ENCODE measurements at places on chromosomes 12 and 14. TPM values are rescaled to one million over a fixed set of nuclear protein-coding genes. Genes with fewer than 3 reads are reported as not detected.

Gene MFAP5
- not detected for total RNA-seq

Gene ACSM4
- not detected for total RNA-seq

Gene P2RX7
- 21.4 TPM for total RNA-seq

Gene MYF5
- total RNA-seq, result not detected

Gene GPX2
- not detected for total RNA-seq

Gene SLC5A8
- total RNA-seq, result not detected

Gene AQP2
- not detected for total RNA-seq

Gene KRT6C
- total RNA-seq, result not detected

Gene POTEM
- not detected for total RNA-seq

Gene MTA1
- 119 TPM for total RNA-seq

Gene SLC16A7
- 41.9 TPM for total RNA-seq

Gene LRFN5
- not detected for total RNA-seq

Gene IQSEC3
- total RNA-seq, result not detected

Gene GLIPR1L1
- total RNA-seq, result not detected

Gene GALNT8
- 1.0 TPM for total RNA-seq

Gene LRRIQ1
- not detected for total RNA-seq

Gene FBXO21
- total RNA-seq, result 25.2 TPM

Gene IL31
- not detected for total RNA-seq

Gene ACOT2
- 13.2 TPM for total RNA-seq

Gene DDX24
- 187 TPM for total RNA-seq

Gene AKAP3
- total RNA-seq, result 2.6 TPM

Gene GRIP1
- 1.6 TPM for total RNA-seq

Gene TSPAN8
- not detected for total RNA-seq
